Stimulated activated naive B cell treated with anti-CD40 and anti-IgM and Interleukin-4, amounts not matched to agents 10 μg/mL and 1 μg/mL and 100 μg/mL, for 72 hours (primary cell): ENCODE measurements at places on chromosomes 3 and 15.

DNA sequence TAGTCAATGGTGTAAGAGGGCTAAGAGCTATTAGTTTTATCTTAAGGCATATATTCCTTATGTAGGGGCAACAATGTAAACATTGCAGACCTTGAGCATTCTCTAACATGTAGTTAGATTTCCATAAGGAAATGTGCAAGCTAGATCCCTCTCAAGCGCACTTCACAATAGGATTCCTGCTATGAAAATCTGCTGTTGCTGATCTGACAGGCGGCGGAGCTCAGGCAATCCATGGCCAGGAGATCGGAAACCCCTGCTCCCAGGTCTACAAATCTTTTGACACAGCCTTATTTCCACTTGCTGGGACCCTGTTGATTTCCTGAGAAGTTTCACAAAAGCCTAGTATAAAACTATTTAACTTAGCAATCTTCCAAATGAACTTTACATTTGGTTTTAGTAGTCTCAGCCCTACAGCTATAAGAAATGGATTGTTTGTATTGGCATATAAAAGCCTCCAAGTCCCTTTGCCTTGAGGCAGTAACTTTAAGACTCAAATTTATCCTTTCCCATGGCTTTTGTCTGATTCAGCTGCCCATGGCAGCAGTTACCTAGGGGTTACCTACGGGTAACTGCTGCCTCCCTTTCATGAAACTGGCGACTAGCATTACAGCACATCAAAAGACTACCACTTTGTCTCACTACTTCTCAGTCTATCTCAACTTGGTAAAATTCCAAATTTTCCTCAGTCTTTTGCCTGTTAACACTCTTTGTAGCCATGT is 22.7 kb downstream of the TRA2B start:
- H3K4me3 ChIP-seq, result no peak overlapping the region
- H3K27me3 ChIP-seq, result no peaks in the 10 kb centered on the region
- peak overlapping the region; percentile 44 for H3K27ac ChIP-seq

DNA sequence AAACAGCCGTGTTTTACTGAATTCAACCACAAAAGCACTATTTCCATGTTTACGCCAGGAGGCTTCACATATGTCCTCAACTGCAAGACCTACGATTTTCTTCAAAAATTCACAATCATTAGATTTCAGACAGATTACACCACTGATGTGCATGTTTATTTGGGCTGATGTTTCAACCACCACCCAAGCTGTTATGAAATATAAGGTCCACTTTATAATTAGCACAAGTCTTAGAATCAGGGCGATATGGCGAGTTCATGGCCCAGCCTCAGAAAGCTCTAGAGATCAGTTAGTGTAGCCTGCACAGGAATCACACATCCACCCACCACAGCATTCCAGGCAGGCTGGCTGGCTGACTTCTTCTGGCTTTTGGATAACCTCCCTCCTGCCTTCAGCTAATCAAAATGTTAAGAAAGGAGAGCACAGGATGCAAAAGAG is 15.4 kb downstream of the SH3BP5 start:
- peaks cover 5% of the 10 kb centered on the region for H3K36me3 ChIP-seq
- H3K27me3 ChIP-seq, result no peaks in the 10 kb centered on the region
- H3K4me3 ChIP-seq, result no peak overlapping the region
- peaks cover 66% of the 10 kb centered on the region for H3K4me1 ChIP-seq
- DNase-seq, result no peak

GRCh38 chr3:181604267-181604666 is 107.5 kb upstream of the SOX2 start:
- no peak for DNase-seq
- no peak overlapping the region for H3K4me3 ChIP-seq
- H3K4me1 ChIP-seq, result no peaks in the 10 kb centered on the region

GRCh38 chr15:80536716-80537115 is 132.5 kb downstream of the ARNT2 start:
- H3K27me3 ChIP-seq, result peaks cover 27% of the 10 kb centered on the region
- DNase-seq, result no peak
- no peaks in the 10 kb centered on the region for H3K36me3 ChIP-seq
- H3K27ac ChIP-seq, result no peak overlapping the region

- no peaks in the 10 kb centered on the region for H3K36me3 ChIP-seq
- peak overlapping the region; percentile 7 for H3K27ac ChIP-seq
- peaks cover 23% of the 10 kb centered on the region for H3K4me1 ChIP-seq
- peaks cover 52% of the 10 kb centered on the region for H3K27me3 ChIP-seq
- no peak for DNase-seq
These were observed 1.0 kb upstream of the KLF15 start for GRCh38 chr3:126358038-126358815.

DNA sequence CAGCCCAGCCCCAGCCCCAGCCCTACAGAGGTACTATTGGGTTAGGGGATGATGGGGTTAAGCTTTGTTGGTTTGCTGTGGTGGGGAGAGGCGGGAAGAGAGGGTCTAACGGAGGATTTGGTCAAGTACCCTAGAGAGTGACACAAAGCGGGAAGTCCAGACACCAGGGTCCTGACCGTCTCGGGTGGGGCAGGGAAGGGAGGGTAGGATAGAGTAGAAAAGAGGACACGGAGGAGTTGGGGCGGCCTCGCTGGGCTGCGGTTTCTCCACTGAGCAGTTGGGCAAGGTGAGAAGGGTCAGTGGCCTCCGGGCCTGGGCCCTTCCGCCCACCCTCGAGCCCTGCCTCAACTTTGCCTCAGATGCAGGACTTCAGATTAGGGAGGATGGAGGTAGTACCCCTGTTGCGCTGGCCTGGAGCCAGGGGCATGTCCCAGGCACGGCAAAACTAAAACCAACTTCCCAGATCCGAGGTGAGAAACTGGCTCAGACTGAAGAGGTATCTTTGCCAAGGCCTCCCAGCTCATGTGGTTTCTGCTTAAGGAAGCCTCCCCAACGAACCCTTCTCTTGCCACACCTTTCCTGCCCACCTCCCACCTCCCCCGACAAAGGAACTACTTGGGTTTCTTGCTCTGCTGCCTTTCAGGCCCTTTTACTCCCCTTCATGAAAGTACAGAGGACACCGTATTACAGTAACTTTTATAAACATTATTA is 551 bp downstream of the PML start:
- H3K27ac ChIP-seq, result peak overlapping the region; percentile 97
- DNase-seq, result no peak
- H3K4me1 ChIP-seq, result peaks cover 72% of the 10 kb centered on the region
- H3K36me3 ChIP-seq, result peaks cover 17% of the 10 kb centered on the region
- H3K4me3 ChIP-seq, result peak overlapping the region; percentile 99
- no peaks in the 10 kb centered on the region for H3K27me3 ChIP-seq

DNA sequence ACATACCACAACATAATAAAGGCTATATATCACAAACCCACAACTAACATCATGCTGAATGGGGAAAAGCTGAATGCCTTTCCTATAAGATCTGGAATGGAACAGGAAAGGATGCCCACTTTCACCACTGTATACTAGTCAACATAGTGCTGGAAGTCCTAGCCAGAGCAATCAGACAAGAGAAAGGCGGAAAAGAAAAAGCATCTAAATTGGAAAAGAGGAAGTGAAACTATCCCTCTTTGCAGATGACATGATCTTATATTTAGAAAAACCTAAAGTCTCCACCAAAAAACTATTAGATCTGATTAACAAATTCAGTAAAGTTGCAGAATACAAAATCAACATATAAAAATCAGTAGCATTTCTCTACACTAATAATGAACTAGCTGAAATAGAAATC is 14.6 kb upstream of the PIK3CA start:
- DNase-seq, result no peak
- no peak overlapping the region for H3K4me3 ChIP-seq
- H3K27me3 ChIP-seq, result no peaks in the 10 kb centered on the region
- no peaks in the 10 kb centered on the region for H3K36me3 ChIP-seq
- peaks cover 7% of the 10 kb centered on the region for H3K4me1 ChIP-seq

DNA sequence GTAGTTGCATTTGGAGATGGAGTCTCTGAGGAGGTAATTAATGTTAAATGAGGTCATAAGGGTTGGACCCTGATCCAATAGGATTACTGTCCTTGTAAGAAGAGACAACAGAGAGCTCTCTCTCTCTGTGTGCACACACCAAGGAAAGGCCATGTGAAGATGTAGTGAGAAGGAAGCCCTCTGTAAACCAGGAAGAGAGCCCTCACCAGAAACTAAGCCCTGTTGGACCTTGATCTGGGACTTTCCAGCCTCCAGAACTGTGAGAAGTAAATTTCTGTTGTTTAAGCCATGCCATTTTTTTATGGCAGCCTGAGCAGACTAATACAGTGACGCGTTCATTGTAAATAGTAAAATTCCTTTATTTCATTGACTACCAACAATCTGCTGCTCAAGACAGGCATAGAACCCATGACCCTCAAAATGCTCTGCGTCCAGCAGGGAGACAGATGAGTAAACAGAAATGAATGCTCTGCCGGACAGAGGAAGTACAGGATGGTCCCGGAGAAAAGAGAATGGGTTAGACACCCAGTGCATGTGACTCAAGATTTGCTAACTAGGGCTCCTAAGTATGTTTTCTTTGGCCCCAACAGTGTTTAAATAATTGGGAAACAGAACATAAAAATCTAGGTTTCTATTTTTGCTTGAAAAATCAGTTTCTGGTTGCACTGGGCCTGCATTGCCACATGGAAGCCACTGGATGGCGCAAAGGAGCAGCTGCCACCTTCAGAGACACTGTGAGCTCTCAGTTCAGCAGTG is 37.9 kb upstream of the TNFAIP8L3 start:
- no peaks in the 10 kb centered on the region for H3K4me1 ChIP-seq
- peaks cover 4% of the 10 kb centered on the region for H3K27me3 ChIP-seq
- H3K36me3 ChIP-seq, result no peaks in the 10 kb centered on the region
- H3K27ac ChIP-seq, result no peak overlapping the region

- H3K27me3 ChIP-seq, result no peaks in the 10 kb centered on the region
- no peak overlapping the region for H3K27ac ChIP-seq
- peaks cover 31% of the 10 kb centered on the region for H3K36me3 ChIP-seq
- H3K4me3 ChIP-seq, result no peak overlapping the region
These were observed 72.2 kb downstream of the ZNF148 start for GRCh38 chr3:125302932-125303331.

- H3K36me3 ChIP-seq, result no peaks in the 10 kb centered on the region
- peaks cover 18% of the 10 kb centered on the region for H3K27me3 ChIP-seq
These were observed 36.7 kb downstream of the HMCES start for GRCh38 chr3:129315223-129315997.

- peaks cover 55% of the 10 kb centered on the region for H3K4me1 ChIP-seq
- H3K36me3 ChIP-seq, result no peaks in the 10 kb centered on the region
- DNase-seq, result no peak
- no peak overlapping the region for H3K27ac ChIP-seq
- no peak overlapping the region for H3K4me3 ChIP-seq
These were observed 403.9 kb upstream of the TBL1XR1 start for GRCh38 chr3:177601152-177601551.
